ENCODE measurements at places on chromosomes 5 and 9.

DNA sequence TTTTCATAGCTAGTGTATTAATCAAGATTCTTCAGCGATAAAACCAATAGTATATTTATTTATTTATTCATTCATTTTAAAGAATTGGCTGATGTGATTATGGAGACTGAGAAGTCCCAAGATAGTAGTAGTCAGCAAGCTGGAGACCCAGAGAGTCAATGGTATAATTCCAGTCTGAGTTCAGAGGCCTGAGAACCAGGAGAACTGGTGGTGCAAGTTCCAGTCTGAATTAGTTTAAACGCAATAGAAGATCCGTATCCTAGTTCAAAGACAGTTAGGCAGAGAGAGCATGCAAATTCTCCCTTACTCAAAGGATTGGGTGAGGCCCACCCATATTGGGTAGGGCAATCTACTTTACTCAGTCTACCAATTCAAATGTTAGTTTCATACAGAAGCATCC, 364.2 kb upstream of the RPS23 start:
- DNase-seq: no peak

GRCh38 chr5:54415147-54415546, 40.4 kb upstream of the HSPB3 start:
- DNase-seq: no peak

GRCh38 chr5:103951776-103952175, 389.2 kb upstream of the NUDT12 start:
- DNase-seq: no peak

- DNase-seq: no peak
Measured at GRCh38 chr5:50824109-50824508, 157.7 kb downstream of the PARP8 start.

Measured in stimulated activated CD8-positive, alpha-beta memory T cell treated with anti-CD3 and anti-CD28 coated beads, Interleukin-12 subunit alpha, Interleukin-12 subunit beta, amount 100 ng/mL, for 1 hour (primary cell).